GM23338 (cell line): ENCODE measurements at places on chromosomes 2 and 18. TPM values are rescaled to one million over a fixed set of nuclear protein-coding genes. Genes with fewer than 3 reads are reported as not detected.

GRCh38 chr18:11957636-11958035, 23.7 kb upstream of the IMPA2 start:
- no peak for DNase-seq

DNA sequence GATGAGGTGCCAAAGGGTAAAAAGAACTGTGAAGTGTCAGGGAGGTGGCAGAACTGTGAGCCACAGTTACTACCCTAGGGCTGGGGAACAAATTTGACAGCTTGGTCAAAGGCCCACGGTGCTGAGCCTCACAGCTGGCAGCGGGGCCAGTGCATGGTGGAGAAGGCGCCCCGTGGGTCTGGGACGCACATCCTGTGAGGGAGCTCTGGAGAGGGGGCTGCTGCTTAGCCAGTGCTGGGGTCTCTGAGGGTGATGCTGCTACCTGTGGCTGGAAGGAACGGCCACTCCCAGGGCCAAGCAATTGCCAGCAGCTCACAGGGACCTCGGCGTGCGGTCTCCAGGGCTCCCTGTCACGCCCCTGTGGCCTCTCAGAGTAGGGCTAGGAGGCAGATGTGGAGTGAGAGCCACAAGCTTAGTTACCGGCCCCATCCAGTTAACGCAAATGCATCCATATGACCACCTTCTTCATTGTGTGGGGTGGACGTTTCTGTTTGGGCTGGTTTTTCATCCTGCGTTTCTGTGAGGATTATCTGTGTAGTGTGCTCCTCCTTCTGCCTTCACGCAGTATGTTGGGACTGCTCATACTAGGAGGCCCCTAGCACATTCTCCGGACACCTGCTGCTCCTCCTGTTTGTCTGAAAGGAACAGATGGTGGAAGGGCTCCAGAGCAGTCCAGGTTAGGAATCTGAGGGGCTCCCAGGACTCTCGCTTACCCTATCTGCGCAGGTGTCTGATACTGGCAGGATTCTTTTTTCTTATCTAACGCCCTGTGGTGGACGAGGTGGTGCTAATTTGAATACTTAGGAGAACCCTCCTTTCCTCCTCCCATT, 26.0 kb downstream of the STK25 start:
- no peak for DNase-seq

DNA sequence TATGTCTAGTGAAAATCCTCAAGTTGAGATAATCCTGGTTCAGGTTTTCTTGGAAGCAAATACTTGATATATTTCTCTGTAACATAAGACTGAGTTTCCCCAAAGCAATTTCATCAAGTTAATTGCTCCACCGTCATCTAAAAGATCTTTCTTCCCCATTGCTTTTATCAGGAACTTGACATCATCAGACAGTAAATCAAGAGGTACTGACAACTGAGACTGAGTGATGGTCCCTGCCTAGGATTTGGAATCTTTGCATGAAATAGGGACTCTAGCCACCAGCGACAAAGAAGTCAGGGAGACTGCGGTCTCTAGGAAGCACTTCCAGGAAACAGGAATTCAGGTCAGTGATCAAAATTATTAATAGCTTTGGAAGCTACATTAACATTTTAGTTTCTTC, 43.4 kb upstream of the SCN1A start:
- DNase-seq: no peak

DNA sequence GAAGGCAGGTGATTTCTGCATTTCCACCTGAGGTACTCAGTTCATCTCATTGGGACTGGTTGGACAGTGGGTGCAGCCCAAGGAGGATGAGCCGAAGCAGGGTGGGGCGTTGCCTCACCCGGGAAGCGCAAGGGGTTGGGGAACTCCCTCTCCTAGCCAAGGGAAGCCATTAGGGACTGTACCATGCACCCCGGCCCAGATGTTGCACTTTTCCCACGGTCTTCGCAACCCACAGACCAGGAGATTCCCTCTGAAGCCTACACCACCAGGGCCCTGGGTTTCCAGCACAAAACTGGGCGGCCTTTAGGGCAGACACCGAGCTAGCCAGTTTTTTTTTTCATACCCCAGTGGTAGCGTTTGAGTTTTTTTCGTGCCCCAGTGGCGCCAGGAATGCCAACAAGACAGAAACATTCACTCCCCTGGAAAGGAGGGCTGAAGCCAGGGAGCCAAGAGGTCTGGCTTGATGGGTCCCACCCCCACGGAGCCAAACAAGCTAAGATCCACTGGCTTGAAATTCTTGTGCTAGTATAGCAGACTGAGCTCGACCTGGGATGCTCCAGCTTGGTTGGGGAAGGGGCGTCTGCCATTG, 75.9 kb upstream of the RANBP2 start:
- no peak for DNase-seq

- no peak for DNase-seq
Observed at GRCh38 chr2:26605999-26606846, 34.9 kb downstream of the CIB4 start.

GRCh38 chr2:73232403-73233153, 461 bp downstream of the PRADC1 start:
- no peak for DNase-seq

DNA sequence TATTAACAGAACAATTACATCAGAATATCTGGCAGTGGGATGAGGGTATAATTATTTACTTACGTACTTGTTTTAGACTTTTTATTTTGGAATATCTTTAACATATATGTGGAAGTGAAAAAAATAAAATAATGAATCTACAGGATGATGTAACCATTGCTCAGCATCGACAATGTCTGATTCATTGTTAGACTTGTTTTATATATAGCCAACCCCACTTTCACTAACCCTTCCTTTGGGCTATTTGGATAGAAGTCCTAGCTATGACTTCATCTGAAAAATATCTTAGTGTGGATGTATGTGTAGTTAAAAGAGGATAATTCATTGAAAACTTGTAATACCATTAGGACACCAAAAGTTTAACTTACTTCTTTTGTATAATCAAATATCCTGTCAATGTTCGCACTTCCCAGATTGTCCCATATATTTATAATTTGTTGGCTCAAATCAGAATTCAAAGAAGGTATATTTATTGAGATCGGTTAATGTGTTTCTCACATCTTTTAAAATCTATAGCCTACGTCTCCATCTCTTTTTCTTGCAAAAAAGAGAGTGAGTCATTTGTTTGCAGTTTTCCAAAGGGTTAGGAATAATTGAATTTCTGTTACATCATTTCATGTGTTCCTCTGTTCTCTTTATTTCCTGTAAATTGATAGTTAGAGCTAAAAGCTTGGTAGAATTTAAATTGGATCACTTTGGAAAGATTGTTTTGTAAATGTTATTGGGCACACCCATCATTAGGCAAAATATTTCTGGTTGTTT, 506.1 kb upstream of the FAM98A start:
- DNase-seq: no peak

DNA sequence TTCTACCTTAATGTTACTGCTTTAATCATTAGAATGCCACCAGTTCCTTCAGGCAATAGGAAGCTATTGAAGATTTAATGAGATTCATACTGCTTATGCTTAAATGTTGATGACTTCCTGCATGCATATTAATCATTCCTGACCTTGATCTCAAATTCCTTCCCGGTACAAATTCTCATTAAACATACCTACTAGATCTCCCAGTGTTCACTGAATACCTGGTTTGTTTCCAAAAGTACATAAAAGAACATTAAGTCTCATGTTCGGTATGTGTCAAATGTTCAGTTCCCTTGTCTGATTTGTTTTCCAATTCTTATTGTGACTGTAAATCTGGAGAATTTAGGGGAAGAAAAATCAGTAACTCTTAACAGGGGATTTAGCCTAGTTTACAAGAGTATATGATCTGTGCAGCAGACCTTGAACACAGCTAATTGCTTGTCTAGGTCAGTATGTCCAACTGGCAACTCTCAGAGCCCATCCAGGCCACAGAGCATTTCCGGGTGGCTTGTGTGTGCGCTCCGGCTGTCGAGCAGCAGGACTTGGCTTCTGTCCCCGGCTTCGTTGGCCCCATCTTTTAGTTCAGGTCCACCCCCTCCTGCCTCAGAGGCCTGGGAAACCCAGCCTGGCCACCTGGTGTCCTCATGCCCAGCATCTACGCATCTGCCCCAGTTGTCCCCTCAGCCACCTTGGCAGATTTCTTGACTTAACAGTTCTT, 13.1 kb downstream of the METAP1D start:
- peak; percentile 22 for DNase-seq

DNA sequence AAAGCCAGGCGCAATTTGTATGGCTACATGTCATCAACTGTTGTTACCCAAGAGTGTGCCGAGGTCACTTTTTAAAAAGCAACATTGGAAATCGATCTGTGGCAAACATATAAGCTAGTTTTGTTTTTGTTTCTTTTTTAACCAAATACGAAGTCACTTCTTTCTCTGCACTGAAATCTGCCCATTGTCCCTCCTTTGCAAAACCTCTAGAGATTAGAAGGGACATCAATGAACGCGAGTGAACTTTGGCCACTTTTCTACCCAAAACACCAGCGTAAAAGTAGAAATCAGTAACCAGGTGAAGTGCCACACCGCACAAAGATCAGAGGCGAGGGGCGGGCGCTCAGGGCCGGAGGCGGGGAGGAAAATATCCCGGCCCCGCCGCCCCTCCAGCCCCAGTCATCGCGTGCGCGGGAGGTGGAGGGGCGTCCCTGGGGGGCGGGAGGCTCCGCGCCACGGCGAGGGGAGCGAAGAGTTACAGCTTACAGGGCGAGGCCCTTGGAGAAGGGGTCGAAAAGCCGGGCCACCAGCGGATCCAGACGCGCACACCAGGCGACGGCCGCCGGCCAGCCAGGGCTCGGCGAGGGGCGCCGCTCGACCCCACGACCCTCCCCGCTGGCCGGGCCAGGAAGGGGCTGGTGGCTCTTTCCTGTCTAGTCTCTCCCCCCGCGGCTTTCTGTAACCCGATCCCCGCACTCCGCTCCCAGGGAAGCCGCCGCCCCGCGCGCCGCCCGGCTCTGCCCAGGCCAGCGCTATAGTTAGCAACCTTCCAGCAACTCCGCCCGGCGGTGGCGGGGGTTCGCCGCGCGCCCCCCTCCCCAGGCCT, 993 bp downstream of the RBMS1 start:
- DNase-seq: peak; percentile 93

- no peak for DNase-seq
Observed at GRCh38 chr2:23378496-23378895, 6.5 kb upstream of the KLHL29 start.

DNA sequence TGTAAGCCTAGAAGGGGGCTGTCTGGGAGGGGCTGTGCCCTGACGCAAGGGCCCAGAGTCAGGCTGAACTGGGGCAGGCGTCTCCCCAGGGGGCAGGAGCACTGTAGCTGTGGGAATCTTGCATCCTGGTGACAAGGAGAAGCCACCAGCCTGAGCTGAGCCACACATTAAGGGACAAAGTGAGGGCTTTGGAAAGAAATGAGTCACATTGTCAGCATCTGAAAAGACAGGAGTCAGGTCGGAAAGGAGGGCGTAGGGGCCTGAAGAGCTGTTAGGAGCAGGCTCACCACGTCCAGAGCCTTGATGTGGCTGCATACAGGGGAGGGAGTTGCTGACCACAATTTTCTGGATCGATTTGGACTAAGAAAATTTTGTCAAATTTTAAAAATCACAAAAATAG, 298.6 kb downstream of the CYP26B1 start:
- DNase-seq: no peak

- DNase-seq: no peak
Observed at GRCh38 chr2:198662905-198663304, 794.8 kb downstream of the SATB2 start.

GRCh38 chr18:59263661-59264060, 9.6 kb downstream of the RAX start:
- DNase-seq: no peak

DNA sequence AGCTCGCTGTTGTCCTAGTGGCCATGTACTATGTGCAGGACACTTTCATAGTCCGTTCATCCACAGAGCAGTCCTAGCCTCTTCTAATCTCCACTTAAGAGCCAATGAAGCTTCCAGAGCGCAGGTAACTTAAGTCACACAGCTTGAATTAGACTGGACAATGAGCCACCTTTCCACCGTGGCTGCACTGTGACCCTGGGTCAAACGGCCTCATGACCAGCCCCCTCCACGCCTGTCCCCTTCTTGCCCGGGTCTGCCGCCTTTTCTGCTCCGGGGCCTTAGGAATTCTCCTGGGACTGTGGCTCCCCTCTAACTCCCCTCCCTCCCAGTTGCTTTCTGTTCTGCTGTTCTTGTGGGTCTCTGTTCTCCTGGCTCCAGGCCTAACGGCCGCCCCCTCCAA, 8.4 kb upstream of the PRKCE start:
- peak; percentile 27 for DNase-seq

The CPO gene
- total RNA-seq: 0.94 TPM in 1 of 2 replicates, not detected in the other

The CD8B2 gene
- not detected in 2 replicates for total RNA-seq

The CYP27C1 gene
- total RNA-seq: 2.9 and 3.0 TPM in 2 replicates

The SCYGR4 gene
- total RNA-seq: not detected in 2 replicates

The SPATA3 gene
- not detected in 2 replicates for total RNA-seq

The HNRNPLL gene
- total RNA-seq: 53.4 and 61.9 TPM in 2 replicates

The HNMT gene
- total RNA-seq: 3.4 and 5.7 TPM in 2 replicates

The CBLN2 gene
- total RNA-seq: not detected in 2 replicates

The NYAP2 gene
- not detected in 2 replicates for total RNA-seq

The APLF gene
- total RNA-seq: 3.7 and 6.6 TPM in 2 replicates

The DSG4 gene
- total RNA-seq: not detected in 2 replicates
